ENCODE measurements at places on chromosomes 3 and 15.

DNA sequence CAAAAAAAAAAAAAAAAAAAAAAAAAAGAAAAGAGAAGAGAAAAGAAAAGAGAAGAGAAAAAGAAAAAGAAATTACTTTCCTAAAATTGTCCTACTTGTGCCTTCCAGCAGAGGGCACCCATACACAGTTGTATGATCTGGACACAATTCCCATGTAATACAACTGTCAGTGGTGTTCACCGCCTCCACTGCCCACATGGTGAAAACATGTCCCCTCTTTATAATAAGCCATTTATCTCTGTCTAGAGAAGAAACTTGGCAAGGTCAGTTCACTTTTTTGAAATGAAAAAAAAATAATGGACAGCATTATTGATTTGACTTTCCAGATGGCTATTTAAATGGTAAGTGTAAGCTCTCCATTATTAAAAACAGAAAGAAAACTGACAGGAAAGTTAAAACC, 459.4 kb downstream of the GBE1 start:
- DNase-seq, result no peak

GRCh38 chr3:10889206-10889960, 73.4 kb downstream of the SLC6A11 start:
- no peak for DNase-seq

DNA sequence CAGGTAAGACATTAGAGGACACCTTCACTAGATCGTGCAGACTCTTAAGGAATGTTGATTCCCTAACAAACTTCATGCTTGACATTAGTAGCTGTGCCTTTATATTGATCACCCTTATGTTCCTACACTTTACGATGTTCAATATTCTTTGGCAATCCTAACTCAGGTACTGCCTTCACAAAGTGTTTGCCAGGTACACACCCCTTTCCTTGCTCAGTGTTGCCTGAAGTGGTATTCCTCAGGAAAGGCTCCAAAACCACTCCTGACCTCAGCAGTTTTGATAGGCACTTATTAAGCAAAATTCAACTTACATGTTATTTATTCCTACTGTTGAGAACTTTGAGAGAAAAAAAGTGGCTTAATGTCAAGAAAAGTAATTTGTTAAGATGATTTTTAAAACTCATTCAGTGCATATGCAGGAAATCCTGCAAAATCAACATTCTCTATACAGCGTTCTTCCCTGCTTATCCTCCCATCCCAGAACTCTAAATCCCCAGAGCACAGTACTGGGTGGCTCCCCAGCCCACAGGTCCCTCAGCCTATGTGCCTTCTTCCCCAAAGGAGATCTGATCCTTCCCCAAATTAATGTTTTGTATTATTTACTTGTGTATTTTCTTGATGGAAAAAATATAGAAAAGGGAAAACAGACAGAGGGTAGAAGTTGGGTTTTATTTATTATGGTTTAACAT, 260.7 kb downstream of the MECOM start:
- DNase-seq, result no peak

DNA sequence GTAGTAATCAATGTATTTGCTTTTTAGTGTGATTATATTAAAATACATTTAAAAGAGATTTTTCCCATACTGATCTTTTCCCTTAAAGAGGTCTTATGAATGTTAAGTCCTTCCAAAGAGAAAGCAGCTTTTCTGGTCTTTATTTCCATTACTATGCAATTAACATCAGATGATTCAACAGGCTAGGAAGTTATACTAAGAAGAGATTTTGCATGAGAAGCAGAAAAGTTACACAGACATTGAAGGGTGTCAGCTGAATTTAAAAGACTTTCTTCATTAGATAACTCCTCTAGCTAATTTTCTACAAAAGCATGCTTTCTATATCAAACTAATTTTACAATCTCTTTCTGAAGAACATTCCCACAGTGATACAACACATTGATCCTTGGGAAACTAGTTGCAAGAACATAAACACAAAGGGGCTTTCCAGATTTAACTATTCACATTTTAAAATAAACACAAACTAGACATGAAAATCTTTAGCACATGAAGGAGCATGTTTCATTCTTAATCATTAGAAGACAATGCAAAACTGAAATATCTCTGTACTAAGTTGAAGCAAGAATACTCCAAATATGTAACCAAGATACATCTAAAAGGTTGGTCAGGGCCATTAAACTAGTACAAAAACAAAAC, 965.8 kb downstream of the ROBO1 start:
- no peak for DNase-seq

- DNase-seq, result no peak
Observed at GRCh38 chr3:42855547-42856380, 19.9 kb downstream of the CYP8B1 start.

DNA sequence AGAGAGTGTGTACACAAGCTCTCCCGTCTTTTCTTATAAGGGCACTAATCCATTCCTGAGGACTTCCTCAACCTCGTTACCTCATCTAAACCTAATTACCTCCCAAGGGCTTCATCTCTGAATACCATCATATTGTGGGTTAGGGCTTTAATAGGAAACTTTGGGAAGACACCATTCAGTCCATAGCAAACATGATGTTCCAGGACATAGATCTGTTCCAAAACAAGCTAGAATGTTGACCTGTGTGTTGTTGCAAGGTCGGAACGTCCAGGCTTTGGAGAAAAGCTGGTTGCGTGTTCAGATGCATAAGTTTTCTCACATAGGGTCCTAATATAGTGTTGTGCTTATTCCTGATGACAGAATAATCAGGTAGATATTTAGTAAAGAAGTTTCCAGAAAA, 9.7 kb upstream of the TMEM87A start:
- DNase-seq, result no peak

GRCh38 chr3:71438904-71439303, 144.6 kb downstream of the FOXP1 start:
- DNase-seq, result no peak

DNA sequence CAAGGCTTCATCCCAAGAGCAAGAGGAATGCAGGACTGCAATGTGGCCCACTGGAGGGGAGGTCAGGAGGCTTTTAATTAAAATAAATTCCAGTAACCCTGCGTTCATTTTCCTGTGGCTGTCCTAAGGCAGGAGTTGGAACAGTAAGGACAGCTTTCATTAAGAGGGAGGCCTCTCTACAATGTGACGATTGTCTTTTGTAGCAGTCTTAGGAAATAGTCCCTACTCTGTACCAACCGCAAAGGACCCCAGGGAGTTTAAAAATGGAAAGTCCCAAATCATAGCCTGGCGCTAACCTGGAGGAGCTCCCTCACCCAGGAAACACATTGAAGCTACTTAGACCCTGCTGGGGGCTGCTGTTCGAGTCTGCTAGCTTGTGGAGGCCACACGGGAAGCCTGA, 62.8 kb downstream of the SYNM start:
- no peak for DNase-seq

GRCh38 chr3:100104442-100104798, 9.9 kb downstream of the FILIP1L start:
- no peak for DNase-seq

GRCh38 chr3:37686220-37686619, 175.5 kb upstream of the CTDSPL start:
- no peak for DNase-seq

DNA sequence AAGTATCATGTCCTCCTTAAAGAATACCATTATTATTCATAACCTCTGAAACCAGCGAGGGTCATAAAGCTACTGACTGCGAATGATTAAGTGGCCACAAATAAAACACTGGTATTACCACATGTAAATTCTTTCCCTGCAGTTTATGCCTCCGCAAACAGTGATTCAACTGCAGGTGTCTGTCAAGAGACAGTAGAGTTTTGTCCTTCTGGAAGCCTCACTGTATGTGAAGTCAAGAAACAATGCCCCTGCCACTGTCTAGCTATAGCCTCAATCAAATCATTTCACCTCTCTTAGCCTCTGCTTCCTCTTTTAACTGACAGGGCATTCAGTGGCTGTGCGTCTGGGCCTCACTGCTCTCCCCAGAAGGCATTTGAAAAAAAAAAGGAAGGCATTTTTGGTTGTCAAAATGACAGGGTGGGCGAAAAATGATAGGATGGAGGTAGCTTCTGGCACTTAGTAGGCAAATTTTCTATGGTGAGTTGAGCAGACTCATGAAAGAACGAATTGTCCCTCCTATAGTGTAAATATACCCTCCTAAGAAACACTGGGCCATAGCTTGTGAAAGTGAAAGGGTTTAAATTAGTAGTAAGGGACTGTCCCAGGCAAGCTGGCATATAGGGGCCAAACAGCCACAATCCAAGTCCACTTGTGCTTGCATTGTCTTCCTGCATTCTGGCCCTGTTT, 66.7 kb downstream of the FILIP1L start:
- no peak for DNase-seq

DNA sequence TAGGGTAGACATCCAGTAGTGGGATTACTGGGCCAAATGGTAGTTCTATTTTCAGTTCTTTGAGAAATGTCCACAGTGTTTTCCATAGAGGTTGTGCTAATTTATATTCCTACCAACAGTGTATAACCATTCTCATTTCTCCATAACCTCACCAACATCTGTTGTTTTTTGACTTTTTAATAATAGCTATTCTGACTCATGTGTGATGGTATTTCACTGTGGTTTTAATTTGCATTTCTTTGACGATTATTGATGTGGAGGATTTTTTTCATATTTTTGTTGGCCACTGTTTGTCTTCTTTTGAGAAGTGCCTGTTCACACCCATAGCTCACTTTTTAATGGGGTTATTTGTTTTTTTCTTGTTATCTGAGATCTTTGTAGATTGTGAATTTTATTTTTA, 125.2 kb downstream of the CFAP20DC start:
- DNase-seq, result no peak

GRCh38 chr3:133393204-133393603, 6.7 kb upstream of the BFSP2 start:
- no peak for DNase-seq

GRCh38 chr3:184635126-184635525, 73.5 kb downstream of the EPHB3 start:
- no peak for DNase-seq

GRCh38 chr3:71907996-71908395, 123.0 kb upstream of the PROK2 start:
- no peak for DNase-seq

- DNase-seq, result no peak
Observed at GRCh38 chr3:15055019-15055557, 10.0 kb downstream of the MRPS25 start.

DNA sequence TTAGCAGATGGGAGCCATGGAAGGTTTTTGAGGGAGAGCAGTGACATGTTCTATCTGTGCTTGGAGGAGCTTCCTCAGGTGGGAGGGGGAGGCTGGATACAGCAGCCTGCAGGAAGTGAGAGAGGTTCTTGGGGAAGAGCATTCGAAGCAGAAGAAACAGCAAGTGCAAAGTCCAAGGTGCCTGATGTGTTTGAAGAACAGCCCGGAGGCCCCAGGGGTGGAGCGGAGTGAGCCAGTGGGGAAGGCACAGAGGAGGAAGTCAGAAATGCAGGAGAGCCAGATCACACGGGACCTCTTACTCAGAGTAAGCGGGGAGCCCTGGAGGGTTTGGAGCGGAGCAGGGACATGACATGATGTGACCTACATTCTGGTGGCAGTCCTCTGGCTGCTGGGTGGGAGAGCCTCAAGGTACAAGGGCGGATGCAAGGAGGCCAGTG, 10.8 kb downstream of the ITGA11 start:
- DNase-seq, result no peak

DNA sequence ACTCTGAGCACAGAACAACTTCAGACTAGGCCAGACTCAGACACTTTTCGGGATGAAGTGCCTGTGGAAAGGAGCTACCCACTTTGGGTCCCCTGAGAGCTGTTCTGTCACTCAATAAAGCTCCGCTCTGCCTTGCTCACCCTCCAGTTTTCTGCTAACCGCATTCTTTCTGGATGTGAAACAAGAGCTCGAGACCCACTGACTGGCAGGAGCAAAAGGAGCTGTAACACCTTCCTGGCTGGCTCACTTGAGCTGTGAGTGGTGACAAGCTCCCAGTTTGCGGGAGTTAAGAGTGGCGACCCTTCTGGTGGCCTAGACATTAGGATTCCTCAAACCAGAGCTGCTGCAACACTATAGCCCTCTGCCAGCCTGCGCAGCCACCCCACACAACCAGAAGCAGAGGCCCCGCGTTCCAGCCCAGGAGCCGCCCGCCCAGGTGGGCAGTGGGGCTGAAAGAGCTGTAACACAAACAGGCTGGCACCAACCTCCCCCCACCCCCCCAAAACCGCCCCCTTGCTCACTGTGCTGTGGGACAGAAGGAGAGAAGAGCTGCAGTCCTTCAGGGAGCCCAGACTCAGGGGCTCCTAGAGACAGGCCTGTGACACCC, 1178.1 kb upstream of the GBE1 start:
- no peak for DNase-seq

GRCh38 chr15:41961001-41961518, 11.3 kb downstream of the EHD4 start:
- no peak for DNase-seq

DNA sequence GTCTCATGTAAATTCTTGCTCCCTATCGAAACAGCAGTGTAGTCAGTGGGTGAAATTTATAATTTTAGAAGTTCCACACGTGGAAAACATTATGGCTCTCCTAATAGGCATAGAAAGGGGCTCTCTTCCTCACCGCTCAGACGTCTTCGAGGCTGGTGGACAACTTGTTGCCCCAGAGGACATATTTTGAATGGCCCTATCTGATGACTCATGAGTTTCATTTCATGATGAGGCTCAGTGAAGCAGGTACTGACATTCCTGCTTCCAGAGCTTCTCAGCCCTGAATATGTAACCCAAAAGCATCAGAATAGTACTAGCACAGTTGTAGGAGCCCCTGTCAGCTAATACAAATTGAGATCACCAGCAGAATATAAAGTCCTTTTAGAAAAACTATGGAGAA, 117.9 kb downstream of the HERC1 start:
- DNase-seq, result no peak

DNA sequence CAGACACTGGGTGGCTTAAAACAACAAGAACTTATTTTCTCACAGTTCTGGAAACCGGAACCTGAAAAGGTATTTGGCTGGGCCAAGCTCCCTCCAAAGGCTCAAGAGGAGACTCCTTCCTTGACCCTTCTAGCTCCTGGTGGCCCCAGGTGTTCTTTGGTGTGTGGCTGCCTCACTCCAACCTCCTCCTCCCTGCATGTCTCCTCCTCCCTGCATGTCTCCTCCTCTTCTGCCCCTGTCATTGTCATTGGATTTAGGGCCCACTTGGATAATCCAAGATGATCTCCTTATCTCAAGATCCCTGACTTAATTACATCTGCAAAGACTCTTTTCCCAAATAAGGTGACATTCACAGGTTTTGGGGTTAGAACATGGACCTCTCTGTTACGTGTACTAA, 69.8 kb upstream of the MFGE8 start:
- no peak for DNase-seq

- no peak for DNase-seq
Observed at GRCh38 chr15:77123854-77124253, 52.9 kb upstream of the TSPAN3 start.

DNA sequence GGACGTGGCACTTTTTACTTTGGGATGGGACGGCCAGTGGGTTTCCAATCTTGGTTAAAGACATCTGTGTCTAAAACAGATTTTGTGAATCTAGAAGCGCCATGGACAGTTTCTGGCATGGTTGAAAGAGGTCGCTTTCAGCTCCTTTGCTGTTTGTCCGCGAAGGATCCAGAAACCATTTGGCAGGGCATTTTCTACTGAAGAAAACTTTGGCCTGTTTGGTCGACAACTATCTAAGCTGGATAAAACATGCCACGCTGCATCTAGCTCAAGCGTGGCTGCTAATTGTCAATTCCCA, 730 bp upstream of the RORA start:
- no peak for DNase-seq
